ENCODE measurements at places on chromosomes 4 and X.

DNA sequence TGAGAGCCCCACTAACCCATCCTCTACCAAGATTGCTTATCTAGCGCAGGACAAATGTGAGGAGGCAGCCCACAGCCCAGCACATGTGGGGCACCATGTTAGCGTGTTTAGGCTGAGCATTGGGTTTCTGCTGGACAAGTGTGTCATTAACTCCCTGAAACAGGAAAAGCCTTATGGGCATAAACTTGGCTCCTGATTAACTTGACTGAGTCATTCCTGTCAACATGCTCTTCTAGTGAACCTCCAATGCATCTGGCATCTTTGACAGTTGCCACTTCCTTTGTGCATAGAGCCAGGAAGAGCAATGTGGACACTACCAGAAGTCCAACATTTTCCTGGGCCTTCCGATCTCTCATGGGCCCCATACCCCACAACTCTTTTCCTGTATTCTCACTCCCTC is 2.5 kb downstream of the SPIN2A start:
- no peak for DNase-seq

GRCh38 chr4:148071009-148071408 is 339.1 kb downstream of the ARHGAP10 start:
- DNase-seq = no peak

- no peak for DNase-seq
Measured at GRCh38 chr4:54493862-54494261, 163.9 kb upstream of the KIT start.

DNA sequence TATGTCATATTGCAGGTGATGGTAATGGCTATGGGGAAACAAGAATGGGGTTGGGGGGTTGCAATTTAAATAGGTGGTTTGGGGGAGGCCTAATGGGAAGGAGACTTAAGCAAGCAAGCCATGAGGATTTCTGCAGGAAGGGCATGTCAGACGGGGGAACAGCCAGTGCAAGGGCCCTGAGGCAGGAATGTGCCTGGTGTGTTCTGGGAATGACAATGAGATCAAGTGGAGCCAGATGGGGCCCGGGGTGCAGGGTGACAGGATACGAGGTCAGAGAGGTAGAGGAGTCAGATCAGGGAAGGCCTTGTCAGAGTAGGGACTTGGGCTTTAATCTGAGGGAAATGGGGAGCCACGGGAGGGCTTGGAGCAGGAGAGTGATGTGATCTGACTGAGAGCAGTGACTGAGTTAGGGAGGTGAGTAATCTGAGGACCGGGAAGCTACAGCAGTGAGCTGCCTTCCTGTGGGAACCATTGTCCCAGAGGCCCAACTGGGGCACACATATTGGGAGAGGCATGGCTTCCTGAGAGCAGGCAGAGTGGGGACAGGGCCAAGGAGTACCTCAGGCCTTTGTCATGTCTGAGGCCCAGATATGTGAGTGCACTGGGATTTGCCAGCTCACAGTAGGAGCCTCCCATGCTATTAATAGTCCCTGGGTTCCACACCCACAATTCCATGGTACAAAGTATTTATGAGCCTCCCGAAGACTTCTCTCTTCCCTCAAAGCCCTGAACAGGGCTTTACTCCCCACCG is 139.8 kb downstream of the BCOR start:
- DNase-seq = no peak

DNA sequence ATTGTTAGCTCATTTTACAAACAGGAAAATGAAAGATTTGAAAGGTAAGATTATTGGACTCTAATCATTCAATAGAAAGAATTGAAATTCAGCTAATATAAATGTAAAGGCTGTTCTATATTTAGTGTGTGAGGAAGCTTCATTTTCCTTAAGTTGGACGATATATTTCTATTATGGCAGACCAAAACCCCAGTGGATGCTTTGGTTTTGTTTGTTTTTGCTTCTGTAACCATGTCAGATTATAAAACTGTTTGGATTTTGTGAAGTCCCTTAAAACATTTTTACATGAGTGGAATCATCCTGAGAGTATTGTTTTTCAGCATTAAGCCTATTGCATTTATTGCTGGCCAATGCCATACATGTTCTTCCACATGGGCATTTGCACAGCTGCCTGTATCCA is 110.2 kb upstream of the ENPEP start:
- DNase-seq = no peak

- DNase-seq = no peak
Measured at GRCh38 chr4:5908876-5909427, 16.1 kb upstream of the CRMP1 start.

- no peak for DNase-seq
Measured at GRCh38 chr4:85260064-85260463, 214.9 kb upstream of the ARHGAP24 start.

DNA sequence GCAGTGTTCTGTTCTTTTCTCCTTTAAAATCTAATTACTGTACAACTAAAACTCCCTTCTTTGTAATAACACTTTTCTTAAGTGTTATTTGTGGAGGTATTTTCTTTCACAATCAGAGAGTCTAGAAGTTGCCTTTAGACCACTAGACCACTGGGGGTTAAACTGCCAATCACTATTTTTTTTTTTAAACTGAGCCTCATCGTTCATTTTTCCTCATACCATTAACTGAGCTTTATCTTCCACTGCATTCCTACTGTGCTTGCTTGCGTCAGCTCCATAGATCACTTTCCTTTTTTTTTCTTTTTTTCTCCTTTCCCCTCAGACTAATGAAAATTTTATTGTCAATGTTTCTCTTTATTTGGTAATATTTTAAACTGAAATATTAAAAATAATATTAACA is 310.6 kb downstream of the PDHA2 start:
- DNase-seq = no peak

DNA sequence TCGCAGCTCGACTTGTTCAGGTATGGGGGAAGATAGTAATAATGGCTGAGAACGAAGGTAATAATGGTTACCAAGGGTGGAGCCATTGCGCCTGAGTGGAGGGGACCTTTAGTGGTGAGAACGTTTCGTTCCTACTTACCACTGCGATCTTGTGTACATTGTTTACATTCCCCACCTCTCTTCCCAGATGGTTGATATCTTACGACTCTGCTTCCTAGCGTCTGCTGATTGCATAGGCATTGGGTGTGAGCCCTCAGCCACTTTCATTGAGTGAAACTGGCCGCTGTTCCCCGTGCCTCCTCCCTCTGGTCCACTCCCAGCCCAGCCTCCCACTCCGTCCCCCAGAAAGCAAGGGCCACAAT is 850 bp downstream of the IGBP1 start:
- DNase-seq = no peak

DNA sequence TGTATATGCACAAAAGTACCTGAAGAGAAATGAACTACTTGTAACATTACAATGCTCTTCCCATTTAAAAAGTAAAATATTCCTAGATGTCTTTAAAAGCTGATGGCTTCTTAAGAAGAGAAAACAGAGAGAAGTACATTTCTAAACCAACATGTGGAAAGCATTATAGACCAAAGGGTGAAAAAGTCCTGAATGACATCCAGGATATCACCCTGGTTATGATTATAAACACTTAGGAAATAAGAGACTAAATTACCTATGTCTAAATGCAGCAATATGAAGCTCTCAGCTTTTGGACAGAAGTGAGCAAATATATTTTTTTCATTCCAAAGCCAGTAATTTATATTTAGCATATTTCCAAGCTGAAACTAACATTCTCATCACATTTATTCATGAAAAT is 21.7 kb upstream of the EGFL6 start:
- no peak for DNase-seq

DNA sequence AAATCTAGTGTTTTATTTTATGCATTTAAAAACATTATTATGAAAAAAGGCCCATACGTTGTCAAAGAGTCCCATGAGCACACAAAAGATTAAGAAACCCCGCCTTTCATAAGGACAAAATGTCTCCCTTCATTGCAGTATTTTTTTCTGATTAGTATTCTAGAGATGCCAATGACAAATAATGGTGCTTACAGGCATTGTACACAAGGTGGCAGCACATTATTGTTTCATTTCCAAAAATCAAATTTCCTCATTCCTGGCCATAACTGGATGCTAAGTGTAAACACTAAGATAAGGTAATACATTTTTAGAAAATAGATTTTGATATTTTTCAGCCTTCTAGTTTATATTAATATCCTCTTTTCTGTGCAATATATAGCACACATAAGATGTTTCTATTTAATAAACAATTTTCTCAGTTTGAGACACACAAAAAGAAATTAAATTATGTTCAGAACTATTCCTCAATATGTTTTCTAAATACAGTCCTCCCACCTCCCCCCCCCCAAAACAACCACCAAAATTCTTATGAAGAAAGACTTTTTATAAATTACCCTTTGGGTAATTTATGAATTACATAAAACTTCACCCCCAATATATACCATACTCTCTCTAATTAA is 47.7 kb downstream of the TIGD2 start:
- no peak for DNase-seq

DNA sequence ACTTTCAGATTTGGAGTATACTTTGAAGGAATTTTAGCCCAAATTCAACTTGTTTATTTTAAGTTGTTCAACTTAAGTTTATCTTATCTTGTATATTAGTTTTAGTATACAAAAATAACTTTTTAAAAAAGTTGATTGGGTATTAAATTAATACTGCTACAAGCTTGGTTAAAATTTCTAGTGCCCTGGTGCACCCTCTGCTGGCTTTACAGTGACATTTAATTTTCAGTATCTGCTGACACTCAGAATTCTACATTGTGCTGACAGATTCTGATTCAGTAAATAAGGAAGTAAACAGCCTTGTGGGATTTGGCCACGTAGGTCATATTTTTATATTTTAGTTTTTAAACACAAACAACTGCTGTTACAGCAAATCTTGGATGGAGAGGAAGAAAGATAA is 2.9 kb downstream of the EDA start:
- no peak for DNase-seq

- no peak for DNase-seq
Measured at GRCh38 chrX:107675823-107676555, 47.7 kb downstream of the PRPS1 start.

DNA sequence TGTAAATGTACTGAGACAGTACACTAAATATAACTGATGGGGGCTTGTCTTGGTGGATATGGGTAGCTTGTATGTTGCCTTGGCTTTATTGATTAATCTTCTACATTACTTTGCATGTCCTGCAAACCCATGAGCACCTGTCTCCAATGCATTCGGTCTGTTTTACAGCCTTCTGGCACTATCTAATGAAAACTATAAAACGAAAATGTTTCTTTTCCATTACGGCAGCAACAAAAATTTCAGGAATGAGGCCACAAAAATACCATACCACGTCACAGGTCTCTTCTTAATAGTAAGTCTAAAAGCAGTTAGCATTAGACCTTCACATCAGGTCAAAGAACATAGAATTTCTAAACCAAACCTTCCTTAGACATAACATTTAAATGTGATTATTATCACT is 49.8 kb downstream of the EDNRA start:
- DNase-seq = no peak
